Panc1 (cell line): ENCODE measurements at places on chromosomes 6 and 20.

DNA sequence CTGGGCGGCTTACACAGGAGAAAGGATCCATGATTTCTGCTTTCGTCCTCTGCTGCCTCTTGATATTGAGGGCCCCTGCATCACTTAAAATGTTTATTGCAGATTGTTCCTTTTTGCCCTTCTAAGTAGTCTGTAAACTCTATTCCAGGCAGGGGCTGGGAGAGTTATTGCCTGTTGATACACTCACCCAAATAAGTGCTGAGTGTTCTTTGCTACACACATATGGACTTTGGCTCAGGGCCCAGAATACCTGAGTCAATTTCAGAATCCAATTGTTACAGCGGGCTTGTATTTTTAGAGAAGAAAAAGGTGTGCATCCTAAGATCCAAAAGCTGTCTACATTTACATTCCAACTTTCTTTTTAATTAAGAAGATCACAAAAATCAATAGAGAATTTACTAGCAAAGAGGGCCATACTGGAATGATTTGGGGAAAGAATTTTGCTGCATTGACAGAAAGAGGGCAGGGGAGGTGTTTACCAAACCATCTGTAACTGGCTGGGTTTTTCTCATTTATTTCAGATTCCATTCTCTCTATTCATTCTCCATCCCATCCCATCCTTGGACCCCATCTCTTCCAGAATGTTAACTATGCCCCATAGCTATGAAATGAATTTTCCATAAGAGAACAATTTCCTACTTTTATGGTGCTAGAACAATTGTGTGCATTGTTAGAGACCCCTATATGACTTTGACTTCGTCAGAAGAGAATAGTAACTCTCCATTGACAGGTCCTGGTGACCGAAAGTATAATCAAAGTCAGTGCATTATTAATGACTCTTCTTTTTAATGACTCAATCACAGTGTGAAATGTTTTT is 959.9 kb upstream of the FLRT3 start:
- no peak for DNase-seq

DNA sequence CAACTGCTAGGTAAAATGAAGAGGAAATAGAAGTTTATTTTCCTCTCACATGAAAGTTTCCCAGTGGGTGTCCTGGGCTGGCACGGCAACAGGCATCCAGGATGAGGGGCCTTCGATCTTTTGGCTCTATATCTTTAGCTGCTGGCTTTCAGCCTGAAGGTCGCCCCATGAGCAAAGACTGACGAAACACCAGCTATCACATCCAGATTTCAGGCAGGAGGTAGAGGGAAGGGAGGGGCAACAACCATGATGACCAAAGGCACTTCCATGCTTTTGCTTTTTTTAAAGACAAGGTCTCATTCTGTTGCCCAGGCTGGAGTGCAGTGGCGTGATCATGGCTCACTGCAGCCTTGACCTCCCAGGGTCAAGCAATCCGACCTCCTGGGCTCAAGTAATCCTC is 387.9 kb downstream of the RNGTT start:
- DNase-seq, result no peak

GRCh38 chr20:19554666-19555065 is 203.4 kb upstream of the RIN2 start:
- DNase-seq, result no peak

GRCh38 chr6:52284131-52284459 is 447 bp downstream of the MCM3 start:
- DNase-seq, result no peak

- no peak for DNase-seq
These were observed 118.3 kb downstream of the KCNQ5 start for GRCh38 chr6:72740135-72740534.

DNA sequence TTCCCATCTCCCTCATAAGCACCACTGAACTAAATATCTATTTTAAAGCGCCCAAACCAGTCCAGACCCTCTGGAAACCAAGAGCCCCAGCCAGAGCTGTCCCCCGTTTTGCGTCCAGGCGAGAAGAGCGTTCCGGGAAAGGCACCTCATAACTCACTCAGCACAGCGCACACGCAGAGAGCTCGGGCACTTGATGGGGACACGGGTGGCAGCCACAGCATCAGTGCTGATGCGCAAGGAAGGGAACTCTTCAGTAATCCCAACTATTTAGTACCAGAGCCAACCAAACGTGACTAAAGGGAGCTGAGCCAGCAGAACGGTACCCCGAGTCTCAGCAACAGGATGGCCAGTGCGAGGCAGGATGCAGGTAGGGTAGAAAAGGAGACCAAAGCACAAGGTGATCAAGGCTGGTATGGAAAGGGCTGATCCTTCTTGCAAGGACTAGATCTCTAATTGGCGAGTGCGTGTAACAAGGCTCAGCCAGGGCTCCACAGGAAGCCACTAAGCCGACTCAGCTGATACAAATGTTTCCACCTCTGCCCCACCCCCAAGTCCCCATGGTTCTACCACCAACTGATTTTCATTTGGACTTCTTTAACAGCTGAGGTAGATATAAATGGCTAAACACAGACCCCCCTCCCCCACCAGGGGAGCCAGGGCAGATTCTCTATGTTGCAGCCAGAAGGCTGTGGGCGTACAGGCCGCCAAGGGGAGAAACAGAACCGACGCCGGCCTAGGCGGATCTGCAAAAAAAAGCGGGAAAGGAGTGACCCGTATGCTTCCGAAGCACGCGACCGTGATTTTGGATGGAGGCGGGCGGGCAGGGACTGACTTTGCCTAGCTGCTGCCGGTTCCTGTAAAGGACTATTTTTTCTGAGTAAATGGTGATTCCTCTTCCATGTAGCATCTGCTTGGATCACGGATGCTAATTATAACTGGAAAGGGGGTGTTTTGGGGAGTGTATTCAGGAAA is 183.5 kb upstream of the COL21A1 start:
- no peak for DNase-seq

- no peak for DNase-seq
These were observed 20.5 kb upstream of the TBC1D32 start for GRCh38 chr6:121354764-121355163.

DNA sequence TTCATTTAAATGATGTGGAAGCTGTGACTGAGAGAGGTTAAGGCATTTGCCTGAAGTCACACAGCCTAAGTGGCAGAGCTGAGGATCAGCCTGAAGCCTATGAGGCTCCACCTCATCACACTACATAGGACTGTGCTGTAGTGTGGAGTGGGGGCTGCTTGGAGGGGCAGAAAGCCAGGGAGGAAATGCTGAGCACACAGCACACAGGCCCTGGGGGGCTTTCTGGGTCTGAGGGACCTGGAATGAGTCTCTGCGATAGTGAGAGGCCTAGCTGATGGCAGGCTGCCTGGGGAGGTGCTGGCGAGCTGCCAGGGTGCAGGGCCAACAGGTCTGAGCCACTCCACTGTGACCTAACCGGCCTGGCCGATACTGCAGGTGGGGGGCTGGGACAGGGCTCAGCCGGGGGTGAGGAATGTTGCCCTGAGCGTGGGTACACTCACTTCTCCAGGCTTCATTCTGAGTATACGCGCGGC is 2.2 kb upstream of the ARHGAP40 start:
- no peak for DNase-seq

GRCh38 chr6:12911427-12911826 is 194.9 kb downstream of the PHACTR1 start:
- no peak for DNase-seq

GRCh38 chr6:157747370-157747769 is 75.7 kb upstream of the SNX9 start:
- no peak for DNase-seq

- DNase-seq, result no peak
These were observed 94.6 kb downstream of the TFAP2B start for GRCh38 chr6:50913105-50913770.

GRCh38 chr20:51934301-51935002 is 132.1 kb upstream of the SALL4 start:
- no peak for DNase-seq

DNA sequence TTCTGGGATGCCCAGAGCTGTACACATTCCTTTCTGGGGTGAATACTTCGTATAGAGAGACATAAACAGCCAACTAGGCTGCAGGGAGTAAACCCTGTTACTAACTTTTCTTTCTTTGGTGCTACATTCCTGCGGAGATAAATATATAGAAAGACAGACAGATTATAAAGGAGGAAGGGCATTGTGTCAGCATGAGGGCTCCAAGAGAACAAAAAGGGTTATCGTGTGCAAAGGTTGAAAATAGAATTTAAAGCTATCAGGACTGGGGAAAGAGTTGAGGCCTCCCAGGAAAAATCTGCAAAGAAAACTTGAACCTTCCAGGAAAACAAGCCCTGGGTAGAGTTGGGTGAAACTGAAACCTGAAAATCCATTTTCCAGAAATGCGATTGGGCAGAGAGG is 68.0 kb downstream of the TMEM170B start:
- no peak for DNase-seq

DNA sequence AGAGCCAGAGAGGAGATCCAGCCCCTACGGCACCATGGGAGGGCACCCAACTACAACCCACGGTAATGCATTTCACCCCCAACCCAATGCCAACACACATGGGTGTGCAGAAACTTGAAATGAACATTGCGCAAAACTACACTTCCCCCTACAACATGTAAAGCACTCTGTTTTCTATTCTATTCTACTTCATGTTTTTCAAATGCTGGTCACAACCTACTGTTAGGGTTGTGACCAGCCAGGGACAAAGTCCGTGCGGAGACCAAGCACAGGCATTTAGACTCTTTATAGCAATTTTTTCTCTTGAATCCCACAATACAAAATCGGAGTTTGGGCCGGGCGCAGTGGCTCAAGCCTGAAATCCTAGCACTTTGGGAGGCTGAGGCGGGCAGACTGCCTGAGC is 90.6 kb downstream of the MRPL14 start:
- no peak for DNase-seq

- DNase-seq, result no peak
These were observed 122.0 kb downstream of the PLEKHG1 start for GRCh38 chr6:150721418-150722266.

GRCh38 chr6:149012040-149012545 is 265.3 kb downstream of the UST start:
- DNase-seq, result no peak

GRCh38 chr6:89711801-89712200 is 73.3 kb upstream of the LYRM2 start:
- no peak for DNase-seq

DNA sequence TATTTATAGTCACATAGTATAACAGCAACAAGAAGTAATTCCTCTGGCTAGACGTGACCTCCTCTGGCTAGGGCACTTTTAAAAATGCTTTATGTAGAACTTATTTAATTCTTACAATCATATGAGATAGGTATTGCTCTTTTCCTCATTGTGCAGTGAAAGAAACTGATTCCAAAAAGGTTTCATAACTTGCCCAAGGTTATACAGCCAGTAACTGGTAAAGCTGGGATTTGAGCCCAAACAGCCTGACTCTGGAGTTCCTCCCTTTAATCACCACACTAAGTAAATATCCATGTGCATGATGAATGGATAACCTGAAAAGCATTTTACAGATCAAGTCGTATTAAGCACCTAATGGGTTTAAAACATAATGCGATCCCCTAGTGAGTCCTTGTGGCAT is 214.6 kb downstream of the PRL start:
- DNase-seq, result no peak

GRCh38 chr20:2576317-2576727 is 39.9 kb downstream of the TMC2 start:
- DNase-seq, result no peak

DNA sequence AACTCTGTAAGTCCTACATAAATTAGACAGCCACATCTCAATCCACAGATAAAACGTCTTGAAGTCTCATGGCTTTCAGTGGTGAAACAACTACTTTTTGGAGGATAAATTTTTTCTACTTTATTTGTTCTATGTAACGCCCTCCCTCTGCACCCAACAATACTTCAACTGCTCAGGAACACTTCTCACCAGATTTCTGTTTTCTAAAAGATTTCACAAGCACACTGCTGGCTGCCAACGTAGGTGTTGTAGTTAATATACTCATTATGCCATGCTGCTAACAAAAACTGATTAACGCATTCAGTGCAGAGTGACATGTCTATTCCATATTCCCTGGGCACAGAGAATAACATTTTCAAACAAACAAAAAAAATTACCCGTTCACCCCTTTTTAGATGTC is 10.2 kb downstream of the USP49 start:
- no peak for DNase-seq

DNA sequence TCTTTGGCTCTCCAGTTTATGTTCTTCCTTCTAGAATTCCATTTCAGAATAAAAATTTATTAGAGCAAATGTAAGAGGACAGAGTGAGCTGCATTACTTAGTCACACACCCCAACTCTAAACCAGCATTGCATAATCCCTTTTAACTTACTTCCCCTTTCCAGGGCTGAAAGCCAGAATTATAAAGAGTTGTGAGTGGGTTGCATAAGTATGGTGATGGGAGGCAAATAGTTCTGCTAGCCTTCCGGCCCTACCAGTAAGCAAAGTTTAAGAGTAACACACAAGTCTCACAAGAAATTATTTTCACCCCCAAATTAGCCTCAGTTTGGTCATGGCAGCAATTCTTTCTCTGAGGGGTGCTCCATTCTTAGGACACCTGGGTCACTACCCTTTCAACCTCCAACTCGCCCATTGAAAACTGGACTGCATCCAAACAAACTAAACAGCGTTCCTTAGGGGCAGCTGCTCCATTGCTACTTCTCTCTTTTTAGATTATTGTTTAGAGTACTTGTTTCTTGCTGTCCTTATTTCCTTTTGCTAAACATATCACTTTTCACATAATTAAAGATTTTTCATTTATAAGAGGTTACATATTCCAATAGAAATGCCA is 1.6 kb downstream of the KIAA0408 start:
- DNase-seq, result no peak

DNA sequence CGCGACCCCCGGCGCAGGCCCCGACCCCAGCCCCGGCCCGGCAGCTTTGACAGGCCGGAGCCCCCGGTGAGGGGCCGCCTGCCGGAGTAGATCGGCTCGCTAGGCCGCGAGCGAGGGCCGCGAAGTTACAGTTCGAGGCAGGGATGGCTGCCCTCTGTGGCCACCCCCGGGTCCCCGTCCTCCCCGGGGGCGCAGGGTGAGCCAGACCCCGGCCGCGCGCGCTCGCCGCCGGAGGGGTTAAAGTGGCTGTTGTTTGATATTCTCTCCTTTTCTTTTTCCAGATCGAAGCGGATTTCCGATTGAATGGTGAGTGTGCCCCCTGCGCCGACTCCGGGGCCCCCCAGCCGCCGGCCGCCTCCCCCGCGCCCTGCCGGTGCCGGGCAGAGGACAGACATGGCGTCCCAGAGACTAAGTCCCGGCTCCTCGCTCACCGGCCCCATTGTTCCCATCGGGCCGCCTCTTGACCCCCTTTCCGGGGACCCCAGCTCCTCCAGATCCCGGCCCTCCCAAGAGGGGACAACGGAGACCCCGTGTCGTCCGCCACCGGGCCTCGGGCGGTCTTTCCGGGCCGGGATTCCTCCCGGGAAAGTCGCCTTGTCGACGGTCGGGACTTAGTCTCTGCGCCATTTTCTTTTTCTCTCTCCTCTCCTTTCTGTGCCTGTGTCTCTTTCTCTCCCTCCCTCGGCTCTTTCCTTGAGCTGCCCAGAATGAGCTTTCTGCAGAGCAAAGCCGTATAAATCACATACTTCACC is 704 bp downstream of the TOP1 start:
- no peak for DNase-seq

- DNase-seq, result peak; percentile 46
These were observed 64.9 kb upstream of the ARHGAP18 start for GRCh38 chr6:129774697-129775447.

- no peak for DNase-seq
These were observed 5.8 kb upstream of the STMND1 start for GRCh38 chr6:17096096-17096495.

GRCh38 chr20:58511861-58512260 is 3.3 kb downstream of the APCDD1L start:
- no peak for DNase-seq

GRCh38 chr6:101352316-101352715 is 41.2 kb upstream of the GRIK2 start:
- no peak for DNase-seq

- DNase-seq, result no peak
These were observed 5.4 kb downstream of the FBXO30 start for GRCh38 chr6:145809211-145809610.
